ENCODE measurements at places on chromosomes 5 and 9.

- no peak for DNase-seq
These were observed 389.1 kb downstream of the GADD45G start for GRCh38 chr9:89993678-89994630.

DNA sequence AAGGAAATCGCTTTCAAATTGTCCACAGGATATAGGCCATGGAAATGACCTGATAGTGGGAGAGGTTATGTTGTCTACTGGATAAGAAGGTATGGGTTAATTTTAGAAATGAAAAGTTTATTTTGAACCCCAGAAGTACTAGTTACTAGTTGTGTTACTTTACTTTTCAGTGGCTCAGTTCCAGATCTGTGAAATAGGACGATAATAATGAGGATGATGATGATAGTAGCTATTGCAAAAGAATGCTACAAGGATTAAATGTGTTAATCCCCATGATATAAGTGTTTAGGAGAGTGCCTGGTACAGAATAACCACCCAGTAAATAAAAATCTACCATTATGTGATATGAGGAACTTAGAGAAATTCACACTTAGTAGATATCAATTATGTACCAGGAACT, 120.8 kb downstream of the PDE4D start:
- DNase-seq, result no peak

DNA sequence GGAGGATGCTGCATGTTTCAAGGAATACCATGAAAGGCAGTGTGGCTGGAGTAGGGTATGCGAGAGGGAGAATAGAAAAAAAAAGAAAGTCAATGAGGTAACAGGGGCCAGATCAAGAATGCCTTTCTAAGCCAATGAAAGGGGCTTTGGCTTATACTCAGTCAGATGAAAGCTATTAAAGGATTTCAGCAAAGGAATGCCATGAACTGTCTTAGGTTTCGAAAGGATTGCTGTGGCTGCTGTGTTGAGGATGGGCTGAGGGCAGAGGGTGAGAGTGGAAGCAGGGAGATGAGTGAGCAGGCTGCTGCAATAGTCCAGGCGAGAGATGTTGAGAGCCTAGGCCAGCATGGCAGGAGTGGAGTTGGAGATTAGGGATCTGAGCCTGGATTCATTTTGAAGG, 135.4 kb upstream of the CKMT2 start:
- no peak for DNase-seq

DNA sequence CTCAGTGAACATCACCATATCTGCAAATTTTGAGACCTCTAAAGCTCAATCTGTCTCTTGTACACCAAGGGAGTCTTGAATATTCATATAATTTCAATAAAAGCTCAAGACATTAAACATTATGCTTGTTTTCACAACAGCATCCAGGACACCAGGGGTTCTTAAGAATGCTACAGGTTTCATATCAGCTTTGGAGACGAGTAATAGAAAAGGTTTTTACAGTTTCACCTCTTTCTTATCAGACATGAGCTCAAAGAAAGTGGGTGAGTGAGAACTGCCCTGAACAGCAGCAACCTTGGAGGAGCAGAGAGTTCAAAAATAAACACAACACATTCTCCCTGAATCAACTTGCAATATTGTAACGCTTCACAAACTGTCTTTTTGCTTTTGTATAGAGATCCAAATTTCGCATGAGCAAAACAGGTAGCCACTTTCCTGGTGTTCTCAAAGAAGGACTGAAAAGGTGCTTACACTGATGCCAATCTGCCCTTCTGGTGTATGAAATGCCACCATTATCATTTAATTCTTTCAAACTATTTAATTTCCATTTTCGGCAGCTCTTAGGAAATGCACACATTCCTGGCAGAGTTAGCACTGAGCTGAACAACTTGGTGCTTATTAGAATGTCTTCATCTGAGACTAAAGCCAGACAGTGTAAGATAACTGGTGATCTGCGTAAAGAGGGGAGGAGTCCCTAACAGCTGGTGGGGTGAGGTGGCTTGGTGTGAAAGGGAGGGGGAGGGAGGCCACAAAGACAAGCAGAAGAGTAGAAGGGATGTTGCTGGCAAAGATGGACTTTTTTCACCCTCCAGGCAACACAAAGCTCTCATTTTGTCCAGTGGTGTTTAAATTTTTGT, 535.3 kb downstream of the PDE4D start:
- no peak for DNase-seq

DNA sequence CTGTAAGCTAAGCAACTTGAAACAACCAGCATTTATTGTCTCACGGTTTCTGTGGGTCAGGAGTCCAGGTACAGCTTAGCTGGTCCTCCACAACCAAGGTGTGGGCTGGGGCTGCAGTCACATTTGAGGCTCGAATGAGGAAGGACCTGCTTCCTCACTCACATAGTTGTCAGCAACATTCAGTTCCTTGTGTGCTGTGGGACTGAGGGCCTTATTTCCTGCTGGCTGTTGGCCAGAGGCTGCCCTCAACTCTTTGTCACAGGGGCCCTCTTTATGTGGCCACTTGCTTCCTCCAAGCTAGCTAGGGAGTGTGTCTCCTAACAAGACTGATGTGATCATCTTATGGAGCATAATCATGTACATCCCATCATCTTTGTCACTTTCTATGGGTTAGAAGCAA, 29.2 kb upstream of the SEMA4D start:
- DNase-seq, result no peak

GRCh38 chr9:128244837-128245231, 31.0 kb downstream of the GOLGA2 start:
- no peak for DNase-seq

- no peak for DNase-seq
These were observed 632.6 kb upstream of the WWC1 start for GRCh38 chr5:167658889-167659288.

- DNase-seq, result no peak
These were observed 1.9 kb upstream of the RNF38 start for GRCh38 chr9:36401897-36402480.

DNA sequence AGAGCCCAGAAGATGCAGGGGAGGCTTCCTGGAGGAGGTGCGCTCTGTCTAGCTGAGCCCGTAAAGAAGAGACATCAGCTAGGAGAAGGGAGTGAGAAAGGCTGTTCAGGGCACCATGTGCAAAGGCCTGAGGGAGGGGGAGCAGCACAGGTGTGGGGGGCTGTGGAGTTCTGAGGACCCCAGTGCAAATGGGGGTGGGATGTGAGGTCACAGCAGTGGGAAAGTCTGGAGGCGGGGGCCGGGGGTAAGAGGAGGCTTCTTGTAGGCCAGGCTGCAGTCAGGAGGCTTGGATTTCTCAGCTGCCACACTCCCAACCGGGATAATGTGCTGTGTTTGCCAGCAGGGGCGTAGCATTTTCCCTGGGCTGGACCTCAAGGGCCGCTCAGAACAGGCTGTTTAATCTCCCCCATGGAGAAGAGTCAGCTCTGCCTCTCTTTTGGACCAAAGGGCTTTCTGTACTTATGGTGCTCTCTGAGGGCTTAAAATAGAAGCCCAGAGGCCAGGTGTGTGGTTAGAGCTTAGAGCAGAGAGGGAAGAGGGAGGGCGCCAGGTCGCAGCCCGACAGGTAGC, 5.7 kb downstream of the NEURL1B start:
- no peak for DNase-seq
